ENCODE measurements at places on chromosomes 6 and 20.

DNA sequence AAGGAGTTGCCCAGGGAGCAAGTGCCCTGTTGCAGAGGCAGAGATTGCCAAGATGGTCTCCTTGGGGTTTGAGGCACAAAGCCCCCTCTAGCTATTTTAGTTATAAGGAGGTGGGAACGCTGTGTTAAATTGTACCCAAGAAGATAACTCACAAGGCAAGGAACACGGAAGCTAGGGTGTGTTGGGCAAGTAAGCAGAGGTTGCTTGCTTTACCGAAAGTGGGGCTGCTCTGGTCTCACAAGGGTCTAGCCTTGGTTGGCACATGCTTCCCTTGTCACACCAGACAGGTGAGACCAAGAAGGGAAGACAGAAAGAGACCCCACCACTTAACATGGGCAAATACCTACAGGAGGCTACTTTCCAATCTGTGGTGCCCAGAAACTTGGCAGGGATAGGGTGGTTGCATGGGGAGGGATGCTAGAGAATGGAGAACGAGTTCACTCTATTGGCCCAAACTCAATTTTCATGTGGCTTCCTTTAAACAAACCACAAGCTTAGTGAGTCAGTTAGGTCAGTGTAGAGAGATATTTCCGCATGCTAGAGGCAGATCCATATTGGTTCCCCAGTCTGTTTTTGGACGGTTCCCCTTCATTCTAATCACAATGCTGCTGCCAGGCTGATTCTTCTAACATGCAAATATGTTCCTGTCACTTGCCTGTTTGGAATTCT is 42.4 kb downstream of the PLAGL1 start:
- no peak for DNase-seq

DNA sequence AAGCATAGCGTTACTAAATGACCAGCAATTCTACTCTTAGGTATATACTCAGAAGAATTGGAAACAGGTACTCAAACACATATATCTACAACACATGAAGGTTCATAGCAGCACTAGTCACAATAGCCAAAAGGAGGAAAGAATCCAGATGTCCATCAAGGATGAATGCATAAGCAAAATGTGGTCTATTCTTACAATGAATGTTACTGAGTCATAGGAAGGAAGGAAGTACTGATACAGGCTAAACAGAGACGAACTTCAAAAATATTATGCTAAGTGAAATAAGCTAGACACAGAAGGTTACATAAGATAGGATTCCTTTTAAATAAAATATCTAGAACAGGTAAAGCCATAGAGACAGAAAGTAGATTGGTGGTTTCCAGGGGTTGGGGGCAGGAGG is 93.5 kb downstream of the MAP3K7 start:
- DNase-seq, result no peak

DNA sequence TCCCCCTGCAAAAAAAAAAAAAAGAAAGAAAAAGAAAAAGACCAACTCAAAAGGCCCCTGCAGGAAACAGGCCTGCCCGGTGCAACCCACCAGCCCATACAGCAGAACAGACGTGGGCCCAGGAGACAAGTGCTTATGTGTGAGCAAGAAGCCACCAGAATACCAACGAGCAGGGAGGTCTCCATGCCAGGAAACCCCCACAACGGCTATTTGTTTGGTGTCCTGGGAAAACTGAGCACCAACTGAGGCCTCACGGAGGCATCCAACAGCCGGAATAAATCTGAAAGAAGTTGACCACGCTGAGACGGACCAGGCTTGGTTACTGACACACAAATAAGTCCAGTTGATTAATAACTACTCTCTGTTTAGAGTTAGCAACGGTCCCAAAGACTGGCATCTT is 29.7 kb downstream of the PTPRT start:
- DNase-seq, result no peak

DNA sequence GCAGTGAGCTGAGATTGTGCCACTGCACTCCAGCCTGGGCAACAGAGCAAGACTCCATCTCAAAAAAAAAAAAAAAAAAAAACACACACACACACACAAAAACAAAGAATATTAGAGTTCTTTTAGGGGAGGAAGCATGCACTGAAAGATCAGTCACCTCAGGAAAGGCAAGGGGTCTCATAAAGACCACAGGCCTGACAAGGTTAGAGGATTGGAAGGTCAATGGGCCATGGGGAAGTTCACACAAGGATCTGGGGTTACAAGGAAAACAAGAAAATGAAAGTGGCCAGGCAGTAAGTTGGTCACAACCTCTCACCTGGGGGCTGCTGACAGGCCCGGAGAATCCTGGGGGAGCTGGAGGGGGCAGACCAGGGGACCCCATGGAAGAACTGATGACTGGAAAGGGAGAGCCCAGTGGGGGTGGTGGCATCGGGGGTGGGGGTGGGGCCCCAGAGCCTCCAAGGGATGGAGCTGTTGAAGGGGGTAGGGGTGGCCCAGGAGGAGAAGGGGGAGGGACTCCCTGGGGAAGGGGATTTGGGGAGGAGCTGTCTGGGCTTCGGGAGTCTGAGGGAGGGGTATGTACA is 1.5 kb downstream of the RXRB start:
- no peak for DNase-seq

DNA sequence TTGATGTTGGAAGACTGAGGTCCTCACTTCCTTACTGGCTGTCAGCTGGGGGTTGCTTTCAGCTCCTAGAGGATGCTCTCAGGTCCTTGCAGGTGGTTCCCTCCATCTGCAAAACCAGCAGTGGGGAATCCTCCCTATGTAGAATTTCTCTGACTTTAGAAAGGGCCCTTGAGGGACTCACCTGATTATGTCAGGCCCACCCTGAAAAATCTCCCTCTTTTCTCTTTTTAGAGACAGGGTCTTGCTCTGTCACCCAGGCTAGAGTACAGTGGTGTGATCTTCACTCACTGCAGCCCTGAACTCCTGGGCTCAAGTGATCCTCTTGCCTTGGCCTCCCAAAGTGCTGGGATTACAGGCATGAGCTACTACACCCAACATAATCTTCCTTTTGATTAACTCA is 102.9 kb upstream of the MCHR2 start:
- no peak for DNase-seq

GRCh38 chr6:8079126-8079525 is 14.9 kb upstream of the BLOC1S5 start:
- no peak for DNase-seq

- no peak for DNase-seq
These were observed 140.0 kb downstream of the KIF16B start for GRCh38 chr20:16433293-16433580.

DNA sequence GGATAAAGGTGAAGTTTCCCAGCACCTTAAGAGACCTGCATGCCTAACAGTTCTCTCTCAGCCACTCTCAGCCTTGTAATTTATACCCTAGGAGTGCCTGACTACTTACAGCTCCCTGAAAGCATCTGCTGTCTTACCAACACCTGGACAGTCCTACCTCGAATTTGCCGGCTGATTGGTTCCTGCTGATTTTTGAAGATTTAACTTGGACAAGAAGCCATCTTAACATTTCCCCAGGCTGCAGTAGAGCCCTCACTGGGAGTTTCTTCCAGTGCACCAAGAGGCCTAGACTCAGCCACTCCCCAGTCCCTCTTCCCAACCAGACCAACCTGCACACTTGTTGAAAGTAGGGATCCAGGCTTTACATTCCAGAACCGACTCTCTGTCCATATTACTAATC is 174.5 kb downstream of the LINC00237 start:
- DNase-seq, result no peak

- DNase-seq, result no peak
These were observed 572.0 kb downstream of the KIF16B start for GRCh38 chr20:16001286-16001685.

DNA sequence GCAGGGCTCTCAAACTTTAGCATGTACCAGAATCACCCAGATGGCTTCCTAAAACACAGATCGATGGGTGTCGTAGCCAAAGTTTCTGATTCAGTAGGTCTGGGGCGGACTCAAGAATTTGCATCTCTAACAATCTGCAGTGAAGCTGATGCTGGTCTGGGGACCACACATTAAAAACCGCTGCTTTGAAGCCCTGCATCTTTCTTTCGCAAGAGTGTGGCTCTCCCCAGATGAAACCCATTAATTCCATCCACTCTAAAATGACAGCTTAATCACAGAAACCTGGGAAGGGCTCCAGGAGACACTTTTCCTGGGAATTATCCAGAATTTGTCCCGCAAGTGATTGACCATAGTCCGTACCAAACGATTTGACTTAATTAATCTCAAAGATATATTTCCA is 319.8 kb upstream of the PLCB4 start:
- no peak for DNase-seq

DNA sequence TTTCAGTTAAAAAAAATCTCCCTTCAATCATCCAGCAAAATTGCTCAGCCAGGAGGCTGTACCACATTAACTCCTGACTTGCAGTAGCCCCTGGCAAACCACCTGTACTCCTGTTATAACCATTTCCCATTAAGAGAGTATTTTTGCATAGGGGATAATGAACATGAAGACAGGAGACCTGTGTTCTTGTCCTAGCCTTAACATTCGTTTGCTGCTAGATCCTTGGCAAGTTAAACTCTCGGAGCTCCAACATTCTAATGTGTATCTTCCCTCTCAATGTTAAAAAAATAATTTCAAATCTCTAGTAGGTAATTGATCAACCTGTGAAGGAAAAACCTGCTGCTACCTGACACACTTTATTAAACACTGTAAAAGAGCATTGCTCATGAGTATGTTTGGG is 8.4 kb upstream of the TMEM200A start:
- no peak for DNase-seq

DNA sequence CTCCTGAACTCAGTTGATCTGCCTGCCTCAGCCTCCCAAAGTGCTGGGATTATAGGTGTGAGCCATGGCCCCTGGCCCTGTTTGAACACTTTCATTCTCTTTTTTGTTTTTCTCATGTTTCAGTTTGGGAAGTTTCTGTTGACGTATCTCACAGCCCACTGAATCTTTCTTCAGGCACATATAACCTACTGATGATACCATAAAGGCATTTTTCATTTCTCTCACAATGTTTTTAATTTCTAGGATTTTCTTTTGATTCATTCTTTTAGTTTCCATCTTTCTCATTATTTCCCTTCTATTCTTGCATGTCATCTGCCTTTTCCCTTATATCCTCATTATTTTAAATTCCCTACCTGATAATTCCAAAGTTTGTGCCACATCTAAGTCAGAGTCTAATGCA is 58.5 kb upstream of the EZR start:
- DNase-seq, result no peak

GRCh38 chr6:44294832-44295791 is 18.0 kb downstream of the AARS2 start:
- no peak for DNase-seq

DNA sequence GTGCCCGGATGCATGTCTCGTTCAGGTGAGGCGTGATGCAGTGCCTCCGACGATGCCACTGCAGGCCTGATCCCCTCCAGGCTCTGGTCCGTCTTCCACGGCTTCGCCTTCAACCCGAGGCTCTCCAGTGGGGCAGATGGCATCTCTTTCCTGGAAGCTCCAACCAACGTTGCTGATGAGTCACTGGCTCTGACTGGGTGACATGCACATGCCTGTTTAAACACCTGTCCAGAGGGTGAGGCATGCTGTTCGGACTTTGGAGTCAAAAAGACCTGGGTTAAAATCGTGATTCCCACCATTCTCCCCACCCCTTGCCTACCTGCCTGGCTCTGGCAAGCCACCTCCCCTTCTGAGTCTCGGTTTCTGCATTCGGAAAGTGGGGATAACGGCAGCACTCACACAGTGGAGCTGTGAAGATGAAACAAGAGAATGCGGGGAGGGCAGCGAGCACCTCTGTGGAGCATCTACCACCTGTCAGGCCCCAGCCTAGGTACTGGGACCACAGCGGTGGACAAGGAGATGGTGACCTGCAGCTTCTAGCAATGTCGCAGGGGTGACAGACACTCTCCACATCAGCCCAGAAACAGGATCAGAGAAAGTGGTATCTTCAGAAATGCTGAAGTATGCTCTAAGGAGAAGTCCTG is 8.5 kb upstream of the EDN3 start:
- no peak for DNase-seq

DNA sequence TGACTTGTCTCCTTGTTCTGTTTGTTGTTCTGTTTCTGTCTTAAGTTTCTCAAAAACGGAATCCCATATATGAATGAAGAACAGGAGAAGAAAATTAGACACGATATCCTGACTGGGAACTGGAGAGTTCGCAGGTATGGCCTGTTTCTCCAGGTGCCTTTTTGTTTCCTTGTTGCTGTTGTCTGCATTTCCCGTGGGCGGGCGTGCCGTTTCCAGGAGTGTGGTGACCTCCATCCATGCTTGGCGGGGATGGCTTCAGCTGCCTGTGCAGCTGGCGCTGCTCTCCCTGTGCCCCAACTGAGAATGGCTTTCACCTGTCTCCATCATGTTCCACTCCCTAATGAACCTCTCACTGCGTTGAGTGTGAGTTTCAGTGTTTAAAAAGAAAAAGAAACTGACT is 4.4 kb downstream of the PNLDC1 start:
- no peak for DNase-seq

DNA sequence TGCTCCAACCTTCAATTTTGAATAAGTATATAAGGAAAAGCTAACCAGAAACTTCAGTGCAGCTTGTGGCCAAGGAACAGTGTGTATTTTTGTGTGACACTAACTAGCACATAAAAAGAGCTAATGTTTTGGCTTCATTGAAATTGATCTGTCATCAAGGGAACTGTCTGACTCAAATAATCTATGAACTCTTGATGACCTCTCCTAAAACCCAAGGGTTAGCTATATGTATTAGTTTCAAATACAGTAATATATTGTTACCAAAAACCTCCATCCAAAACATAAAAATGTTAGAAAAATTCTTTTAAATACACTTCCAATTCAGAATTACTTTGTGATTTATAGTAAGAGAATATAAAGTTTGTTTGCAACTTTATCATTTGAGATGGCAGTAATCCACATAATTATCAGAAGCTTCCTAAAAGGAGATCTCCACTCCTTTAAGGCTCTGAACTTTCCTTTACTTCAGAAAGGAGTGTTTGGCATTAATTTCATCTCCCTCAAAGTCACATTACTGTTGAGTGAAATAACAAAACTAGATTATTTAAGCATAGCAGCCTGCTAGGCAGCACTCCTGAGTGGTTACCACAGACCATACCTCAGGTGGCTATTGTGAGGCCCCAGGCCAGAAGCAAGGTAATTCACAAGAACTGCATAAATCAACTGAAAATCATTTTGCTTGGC is 46.3 kb upstream of the HSF2 start:
- no peak for DNase-seq

GRCh38 chr6:145609521-145609920 is 125.8 kb downstream of the EPM2A start:
- DNase-seq, result no peak

DNA sequence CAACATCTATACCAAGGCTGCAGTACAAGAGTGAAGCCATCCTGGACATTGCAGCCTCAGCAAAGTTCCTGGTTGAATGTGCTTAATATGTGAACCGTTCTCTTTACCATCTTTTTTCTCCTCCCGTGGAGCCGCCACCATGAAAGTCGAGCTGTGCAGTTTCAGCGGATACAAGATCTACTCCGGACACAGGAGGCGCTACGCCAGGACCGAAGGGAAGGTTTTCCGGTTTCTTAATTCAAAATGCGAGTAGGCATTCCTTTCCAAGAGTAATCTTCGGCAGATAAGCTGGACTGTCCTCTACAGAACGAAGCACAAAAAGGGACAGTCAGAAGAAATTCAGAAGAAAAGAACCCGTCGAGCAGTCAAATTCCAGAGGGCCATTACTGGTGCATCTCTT is 8.4 kb upstream of the LINC00237 start:
- DNase-seq, result no peak
